ENCODE measurements at places on chromosomes 5 and 9.

DNA sequence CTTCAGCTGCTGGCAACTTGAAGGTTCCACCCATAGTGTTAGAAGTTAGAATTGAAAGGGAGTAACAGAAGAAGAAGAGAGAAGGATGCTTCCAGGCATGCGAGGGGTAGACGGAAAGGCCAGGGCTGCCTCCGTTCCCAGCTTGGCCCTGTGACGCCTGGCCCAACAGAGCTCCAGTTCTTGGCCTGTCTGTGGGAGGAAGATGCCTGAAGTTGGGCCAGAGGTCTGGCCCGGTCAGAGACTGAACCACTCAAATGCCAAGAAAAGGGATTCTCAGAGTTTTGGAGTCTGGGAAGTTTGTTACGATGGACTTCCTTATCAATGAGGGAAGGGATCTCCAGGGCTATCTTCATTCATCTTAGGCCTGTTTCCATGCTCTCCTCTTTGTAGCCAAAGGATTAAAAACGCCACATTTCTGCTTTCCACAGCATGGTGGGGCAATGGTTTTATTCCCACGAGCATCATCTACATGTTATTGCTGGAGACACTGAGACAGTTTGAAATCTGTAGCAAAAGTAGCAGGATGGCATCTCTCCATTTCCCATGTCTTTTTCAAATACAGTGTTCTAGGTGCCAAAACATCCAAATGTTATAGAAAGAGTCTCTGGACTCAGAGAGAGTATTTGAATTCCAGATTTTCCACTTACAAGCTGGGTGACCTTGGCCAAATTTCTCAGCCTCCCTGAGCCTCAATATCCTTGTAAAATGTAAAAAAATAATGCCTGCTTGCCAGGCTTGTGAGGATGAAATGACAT is 65.4 kb upstream of the ANKRD55 start:
- DNase-seq = no peak

GRCh38 chr5:121503111-121503840 is 348.4 kb upstream of the FTMT start:
- DNase-seq = no peak

DNA sequence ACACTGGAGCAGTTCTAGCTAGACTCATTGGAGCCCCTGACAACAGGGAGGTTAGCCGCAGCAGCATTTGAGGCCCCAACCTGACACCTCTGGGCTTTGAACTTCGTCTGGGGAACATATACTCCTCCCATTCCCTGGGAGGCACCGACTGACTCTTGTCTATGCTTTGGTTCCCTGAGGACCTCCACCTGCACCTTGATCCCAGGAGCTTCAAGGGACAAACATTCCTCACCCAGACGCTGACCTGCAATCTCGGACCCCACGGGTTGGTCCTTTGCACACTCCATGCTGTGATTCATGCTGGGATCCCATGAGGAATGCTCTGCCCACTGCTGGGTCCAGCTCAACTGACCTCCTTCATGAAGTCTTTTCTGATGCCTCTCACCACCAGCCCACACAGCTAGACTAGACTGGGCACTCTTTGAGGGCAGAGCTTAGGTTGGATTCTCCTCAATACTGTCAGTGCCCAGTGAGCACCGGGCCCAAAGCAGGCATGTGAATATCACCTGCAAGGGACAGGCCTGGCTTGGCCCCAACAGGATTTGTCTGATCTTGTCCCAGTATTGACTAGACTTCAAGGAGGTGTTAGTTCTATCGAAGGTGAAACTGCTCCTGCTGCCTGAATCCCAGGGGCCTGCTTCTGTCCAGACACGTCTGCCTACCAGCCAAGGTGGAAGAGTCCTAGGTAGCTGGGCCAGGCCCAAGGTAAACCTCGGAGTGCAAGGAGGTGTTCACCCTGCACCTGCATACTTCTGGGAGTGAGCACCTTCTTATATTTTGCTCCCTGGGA is 51.8 kb upstream of the ZBTB43 start:
- DNase-seq = no peak

- DNase-seq = no peak
Measured at GRCh38 chr5:162160401-162160800, 92.8 kb downstream of the GABRG2 start.

DNA sequence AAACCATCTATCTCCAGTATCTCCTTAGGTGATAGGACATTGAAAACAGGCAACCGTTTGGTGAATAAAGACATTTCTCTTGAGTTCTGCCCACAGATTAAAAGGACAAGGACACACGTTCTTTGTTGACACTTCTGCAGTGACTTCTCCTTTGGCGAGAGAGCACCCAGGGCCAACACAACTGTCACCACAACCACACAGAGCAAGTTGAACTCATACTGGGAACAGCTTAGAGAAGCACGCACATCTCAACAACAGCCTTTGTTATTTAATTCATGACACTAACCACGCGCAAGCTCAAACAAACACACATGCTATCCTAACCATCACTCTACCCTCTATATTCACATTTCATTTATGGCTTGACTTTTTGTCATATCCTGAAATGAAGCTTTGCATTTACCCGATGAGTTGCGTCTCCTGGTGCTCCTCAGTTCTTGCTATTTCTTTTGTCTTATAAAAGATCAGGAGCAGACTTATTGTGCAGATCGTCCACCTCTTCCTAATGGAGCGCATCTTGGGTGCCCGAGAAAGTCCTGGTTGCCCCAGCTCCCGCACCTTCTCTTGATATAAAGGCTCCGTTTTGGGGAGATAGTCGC is 543 bp downstream of the ST8SIA4 start:
- no peak for DNase-seq

GRCh38 chr5:8196061-8196460 is 327.1 kb downstream of the MTRR start:
- DNase-seq = no peak

Measured in germinal center (tissue), 1 donor.